ENCODE measurements at places on chromosomes 1 and 21.

GRCh38 chr1:37453647-37454046 is 20.7 kb upstream of the ZC3H12A start:
- no peak for DNase-seq

DNA sequence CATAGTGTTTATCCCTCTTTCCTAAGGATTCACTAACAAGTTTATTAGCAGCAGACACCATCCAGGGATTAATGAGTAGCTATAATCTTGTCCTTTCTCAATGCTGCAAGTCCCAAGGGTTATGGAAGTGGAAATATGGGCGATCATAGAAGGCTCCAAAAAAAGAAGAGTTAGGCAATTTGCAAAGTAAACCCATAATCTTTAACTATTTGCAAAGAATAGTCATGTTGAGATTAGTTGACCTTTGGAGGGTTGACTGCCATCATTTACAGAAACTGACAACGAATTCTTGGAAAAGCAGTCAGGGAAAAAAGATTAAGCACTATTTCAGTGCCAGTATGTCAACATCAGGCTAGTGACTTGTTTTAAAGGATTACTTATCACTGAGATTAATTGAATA is 169.9 kb downstream of the KCNT2 start:
- DNase-seq = no peak

DNA sequence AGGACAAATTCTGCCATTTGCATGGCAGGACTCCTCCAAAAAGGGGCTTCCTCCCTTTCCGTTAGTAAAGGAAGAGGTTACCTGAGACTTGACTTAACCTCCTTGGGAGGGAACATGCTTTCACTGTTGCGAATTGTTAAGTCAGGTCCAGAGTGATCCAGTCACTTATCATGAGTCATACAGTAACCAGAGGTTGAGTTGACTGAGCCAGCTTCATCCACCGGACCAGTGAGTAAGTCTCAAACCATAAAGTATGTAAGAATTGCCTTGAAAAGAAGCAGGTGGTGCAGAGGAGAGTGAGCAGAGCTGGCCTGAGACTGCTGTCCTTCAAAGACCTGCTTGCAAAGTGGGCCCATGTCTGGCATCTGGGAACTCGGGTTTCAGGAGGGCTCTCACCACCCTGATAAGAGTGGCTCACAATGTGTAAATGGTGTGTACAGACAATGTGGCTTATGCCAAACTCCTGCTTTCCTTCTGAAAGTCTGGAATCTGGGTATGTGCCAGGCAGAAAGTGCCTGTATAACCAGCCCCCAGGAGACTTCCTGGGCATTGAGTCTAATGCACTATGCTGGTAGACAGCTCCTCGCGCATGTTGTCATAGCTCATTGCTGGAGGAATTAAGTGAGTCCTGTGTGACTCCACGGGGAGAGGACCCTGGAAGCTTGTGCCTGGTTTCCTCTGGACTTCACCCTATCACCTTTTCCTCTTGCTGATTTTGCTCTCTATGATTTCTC is 84.3 kb upstream of the KLHDC7A start:
- DNase-seq = no peak

DNA sequence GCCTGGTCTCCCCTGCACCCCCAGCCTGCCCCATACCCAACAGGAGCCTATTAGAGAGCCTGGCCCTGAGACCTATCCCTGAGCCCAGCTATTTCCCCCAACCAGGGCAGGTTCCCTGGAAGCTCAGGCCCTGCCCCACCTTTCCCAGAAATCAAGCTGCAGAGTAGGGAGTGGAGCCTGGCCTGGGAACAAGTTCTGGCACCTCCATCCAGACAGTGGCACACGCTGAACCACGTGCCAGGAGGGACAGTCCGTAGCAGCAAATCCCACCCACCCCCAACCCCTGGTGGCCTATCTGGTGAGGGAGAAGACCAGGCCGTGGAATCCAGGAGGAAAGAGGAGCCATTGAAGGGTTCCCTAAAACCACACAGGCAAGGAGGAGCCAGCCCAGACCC is 22.6 kb downstream of the TNNT2 start:
- no peak for DNase-seq

DNA sequence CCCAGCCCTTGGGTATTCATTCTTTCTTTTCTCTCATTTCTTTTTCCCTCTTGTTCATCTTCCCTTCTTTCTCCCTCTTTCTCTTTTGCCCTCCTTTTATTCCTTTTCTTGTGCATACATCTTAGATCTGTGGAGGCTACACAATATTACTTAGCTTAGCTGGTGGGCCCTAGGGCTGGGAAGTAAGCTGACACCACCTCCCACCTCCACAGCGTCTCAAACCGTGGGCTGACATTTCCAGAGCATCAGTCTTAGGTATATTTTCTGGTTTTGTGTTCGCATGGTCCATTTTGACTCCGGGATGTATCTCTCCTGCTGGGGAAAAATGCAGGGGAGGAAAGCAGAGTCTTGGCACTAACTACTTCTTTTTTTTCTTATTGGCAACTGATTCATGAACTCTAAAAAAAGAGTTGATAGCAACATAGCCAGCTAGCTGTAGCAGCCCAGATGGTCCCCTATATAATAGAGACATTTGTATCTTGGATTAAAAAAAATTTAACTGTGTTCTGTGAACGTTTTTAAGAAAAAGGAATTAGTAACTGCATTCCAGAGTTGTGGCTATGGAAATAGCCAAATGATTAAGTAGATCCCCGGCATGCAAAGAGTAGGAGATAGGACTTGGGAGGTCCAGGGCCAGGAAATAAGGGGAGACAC is 15.5 kb downstream of the CNIH3 start:
- no peak for DNase-seq

GRCh38 chr1:147726168-147726567 is 34.2 kb downstream of the GJA5 start:
- no peak for DNase-seq

DNA sequence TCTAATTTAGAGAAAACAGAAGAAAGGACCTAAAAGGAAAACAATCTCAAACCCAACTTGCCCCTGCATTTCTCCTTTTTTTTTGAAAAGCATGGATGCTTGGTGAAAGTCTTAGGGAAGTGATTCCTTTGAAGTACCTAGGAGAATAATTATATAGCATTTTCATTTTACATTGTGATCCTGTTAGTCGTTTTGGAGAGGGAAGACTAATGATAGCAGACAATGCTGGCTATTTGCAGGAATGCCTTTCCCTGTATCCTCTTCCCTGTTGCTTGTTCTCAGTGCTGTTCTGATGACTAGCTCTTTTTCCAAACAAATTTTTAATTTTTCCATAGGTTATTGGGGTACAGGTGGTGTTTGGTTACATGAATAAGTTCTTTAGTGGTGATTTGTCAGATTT is 53.9 kb downstream of the LAMC1 start:
- no peak for DNase-seq

DNA sequence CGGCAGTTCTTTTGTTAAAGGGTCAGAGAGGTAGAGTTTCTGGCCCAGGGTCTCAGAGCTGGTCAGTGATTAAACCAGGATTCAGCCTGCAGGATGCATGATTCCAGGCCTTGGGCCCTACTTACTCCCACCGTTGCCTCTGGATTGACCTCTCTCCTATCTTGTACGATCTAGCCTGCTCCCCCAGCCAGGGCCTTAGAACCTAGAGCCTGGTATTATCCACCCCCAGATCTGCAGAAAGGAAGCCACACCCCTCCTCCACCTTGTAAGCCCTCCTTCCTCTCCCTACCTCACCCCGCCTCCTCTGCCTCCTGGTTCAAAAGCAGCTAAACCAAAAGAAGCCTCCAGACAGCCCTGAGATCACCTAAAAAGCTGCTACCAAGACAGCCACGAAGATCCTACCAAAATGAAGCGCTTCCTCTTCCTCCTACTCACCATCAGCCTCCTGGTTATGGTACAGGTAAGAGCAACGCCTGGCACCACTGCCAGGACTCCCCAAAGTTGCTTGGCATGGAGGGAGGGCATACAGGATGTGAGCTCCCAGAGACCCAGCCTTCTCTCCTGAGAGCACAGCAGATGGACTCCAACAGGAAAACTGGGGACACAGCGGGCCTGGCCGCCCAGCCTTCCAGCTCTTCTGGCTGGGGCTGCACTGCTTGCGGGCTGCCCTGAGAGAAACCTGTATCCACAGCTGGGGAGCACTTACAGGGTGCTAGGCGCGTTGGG is at the start of gene CD52:
Gene CD52 (plus strand): TSS at position 347 of the 726 bp plus-strand sequence. CDS start 60 bp downstream, at position 407.
- DNase-seq = peak; percentile 80

GRCh38 chr1:3393024-3393986 is 61.2 kb upstream of the ARHGEF16 start:
- no peak for DNase-seq

GRCh38 chr1:201988601-201989000 is 6.2 kb downstream of the RNPEP start:
- no peak for DNase-seq

DNA sequence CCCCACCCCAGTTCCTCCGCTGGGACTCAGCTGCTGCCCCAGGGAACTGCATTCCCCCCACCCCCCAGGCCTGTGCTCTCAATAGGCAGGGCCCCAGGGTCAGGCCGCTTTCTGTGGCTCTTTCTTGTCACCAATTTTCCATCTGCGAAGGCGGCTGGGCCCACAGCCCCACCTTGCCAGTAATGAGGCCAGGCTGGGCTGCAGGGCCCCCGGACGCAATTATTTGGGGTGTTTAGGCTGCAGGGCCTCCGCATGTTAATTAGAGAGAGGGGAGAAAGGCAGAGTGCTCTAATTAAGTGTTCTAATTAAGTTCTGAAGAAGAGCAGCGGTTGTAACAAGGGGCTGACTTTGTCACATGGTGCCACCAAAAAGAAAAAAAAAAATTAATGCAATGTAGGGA is 71.8 kb downstream of the EPHB2 start:
- no peak for DNase-seq

GRCh38 chr1:103496014-103496635 is 29.4 kb upstream of the RNPC3 start:
- no peak for DNase-seq

DNA sequence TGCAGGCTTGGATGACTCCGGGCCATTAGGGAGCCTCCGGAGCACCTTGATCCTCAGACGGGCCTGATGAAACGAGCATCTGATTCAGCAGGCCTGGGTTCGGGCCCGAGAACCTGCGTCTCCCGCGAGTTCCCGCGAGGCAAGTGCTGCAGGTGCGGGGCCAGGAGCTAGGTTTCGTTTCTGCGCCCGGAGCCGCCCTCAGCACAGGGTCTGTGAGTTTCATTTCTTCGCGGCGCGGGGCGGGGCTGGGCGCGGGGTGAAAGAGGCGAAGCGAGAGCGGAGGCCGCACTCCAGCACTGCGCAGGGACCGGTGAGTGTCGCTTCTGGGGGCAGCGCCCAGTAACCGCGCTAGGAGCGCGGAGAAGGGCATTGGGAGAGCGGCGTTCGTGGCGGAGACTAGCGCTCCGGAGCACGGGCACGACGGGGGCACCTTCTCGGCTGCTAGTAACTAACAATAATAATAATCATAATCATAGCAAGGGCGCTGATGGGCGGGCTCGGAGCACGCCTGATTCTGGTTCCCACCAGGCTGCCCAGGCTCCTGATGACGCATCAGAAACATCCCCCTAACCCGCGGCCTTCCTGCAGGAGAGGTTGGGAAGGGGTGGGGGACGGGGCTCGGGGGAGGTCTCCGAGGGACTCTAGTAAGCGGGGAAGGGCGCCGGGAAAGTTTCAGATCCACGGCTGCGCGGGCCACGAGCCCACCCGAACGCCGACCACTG is at the start of gene MX1:
Gene MX1 (plus strand): TSS at position 286 of the 722 bp plus-strand sequence. CDS start 5,832 bp downstream, outside the sequence.
- DNase-seq = no peak

GRCh38 chr21:46617267-46618051 is 12.6 kb upstream of the S100B start:
- no peak for DNase-seq

DNA sequence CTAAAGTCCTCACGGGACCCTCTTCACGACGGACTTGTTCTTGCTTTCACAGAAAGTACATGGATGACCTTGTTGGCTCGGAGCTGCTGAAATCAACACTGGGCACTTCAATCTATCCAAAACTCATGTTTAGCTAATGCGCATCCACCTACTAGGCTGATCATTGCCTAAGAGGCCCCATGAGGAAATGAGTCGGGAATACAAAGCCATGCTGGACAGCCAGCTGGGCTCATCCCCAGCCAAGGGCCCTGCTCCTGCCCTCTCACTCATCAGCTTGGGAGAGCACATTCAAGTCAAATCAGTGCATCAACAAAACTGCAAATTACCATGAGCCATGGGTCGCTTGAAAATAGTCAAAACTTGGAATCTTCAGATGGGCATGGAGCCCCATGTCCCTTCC is 14.8 kb upstream of the HEYL start:
- DNase-seq = no peak

- no peak for DNase-seq
Measured at GRCh38 chr1:209871006-209871405, 43.2 kb downstream of the UTP25 start.

DNA sequence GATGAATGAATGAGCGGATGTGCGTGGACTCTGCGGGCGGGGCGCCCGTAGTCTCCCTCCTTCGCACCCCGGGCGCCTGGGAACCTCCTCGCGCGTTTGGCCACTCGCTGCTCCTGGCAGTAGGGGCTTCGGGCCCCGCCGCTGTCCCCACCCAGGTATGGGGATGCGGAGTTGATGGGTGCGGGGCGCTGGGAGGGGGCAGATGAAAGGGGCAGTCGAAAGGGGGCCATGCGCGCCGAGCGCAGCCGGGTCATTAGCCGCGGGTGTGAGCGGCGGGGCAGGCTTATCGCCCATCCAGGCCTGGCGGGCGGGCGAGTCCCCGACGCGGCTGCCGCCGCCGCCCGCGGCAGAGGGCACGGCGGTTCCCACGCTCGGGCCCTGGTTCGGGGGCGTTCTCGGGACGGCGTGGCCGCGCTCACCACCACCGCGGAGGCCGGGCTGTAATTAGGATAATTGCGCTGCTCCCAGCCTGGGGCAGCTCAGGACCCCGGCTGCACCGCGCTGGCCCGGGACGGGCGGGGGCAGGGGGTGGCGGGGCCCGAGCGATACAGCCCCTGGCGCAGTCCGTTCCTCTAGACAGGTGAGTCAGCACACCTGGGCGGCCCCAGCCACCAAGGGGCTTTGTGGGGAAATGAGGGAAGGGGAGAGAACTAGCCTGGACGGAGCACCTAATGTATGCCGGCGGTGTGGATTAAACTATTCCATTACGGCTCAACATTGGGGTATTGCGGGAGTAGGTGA is 22.1 kb upstream of the CITED4 start:
- no peak for DNase-seq

DNA sequence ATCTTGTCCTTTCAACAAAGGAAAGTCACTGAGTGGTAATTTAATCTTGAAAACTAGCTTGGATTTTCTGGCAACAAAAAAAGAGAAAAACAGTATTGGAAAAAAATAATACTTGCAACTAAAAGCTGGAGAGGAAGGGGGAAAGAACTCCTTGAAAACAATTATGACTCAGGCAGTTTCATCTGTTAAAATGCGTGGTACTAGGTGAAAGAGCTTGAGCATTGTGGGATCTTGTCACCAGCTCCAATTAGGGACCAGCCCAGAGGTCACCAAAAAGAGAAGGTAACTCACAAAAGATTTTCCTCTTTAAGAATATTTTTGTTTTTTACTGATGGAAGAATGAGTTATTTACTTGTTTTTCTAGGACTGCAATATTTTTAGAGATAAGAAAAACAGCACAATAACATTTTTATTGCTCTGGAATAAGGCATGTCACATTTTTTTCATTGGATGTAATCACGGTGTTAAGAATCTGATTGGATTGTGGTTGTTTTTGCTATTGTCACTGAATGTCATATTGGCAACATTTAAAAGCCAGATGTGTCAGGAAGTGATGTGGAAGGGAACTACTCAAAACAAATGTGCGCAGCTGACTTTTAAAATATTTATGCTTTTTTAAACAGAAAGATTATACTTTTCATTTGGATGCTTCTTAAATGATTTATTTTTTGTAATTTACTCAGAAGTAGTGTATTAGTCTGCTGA is 78.5 kb upstream of the ADAMTS5 start:
- no peak for DNase-seq

Measured in WERI-Rb-1 (cell line).